ENCODE measurements at places on chromosomes 3 and 15. TPM values are rescaled to one million over a fixed set of nuclear protein-coding genes. Genes with fewer than 3 reads are reported as not detected.

The PSMD2 gene
- total RNA-seq, result 218 TPM

The LINGO1 gene
- 1.4 TPM for total RNA-seq

The MEX3B gene
- total RNA-seq, result 2.8 TPM

- no peak for DNase-seq
These were observed 369.3 kb upstream of the ONECUT1 start for GRCh38 chr15:53159458-53159857.

- no peak for DNase-seq
These were observed 64.2 kb upstream of the PYGO1 start for GRCh38 chr15:55652359-55652758.

DNA sequence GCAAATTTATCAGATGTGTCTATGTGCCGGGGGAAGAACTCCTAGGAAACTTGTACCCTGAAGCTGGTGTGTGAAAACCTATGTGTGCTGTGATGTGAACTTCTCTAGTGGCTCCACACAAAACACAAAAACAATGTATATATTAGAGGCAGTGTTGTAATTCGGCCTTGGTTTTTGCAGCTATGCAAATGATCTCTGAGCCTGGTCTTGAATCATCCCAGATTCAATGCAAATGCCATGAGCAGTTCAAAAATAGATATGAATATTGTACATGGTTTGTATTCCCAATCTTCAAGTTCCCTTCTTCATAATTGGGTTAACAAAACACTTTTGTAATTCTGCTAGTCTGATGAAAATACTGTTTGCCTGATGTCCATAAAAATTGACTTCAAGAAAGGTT is 152.6 kb downstream of the MFSD1 start:
- DNase-seq, result no peak

DNA sequence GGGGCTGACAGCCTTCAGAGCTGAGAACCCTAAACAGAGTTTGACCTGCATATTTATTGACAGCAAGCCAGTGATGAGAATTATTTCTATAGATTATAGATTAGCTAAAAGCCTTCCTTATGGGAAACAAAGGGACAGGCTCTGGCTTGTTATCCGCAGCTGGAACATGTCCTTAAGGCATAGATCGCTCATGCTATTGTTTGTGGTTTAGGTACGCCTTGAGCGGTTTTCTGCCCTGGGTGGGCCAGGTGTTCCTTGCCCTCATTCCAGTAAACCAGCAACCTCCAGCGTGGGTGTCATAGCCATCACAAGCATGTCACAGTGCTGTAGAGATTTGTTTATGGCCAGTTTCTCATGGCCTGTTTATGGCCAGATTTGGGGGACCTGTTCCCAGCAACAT is 10.2 kb upstream of the FAH start:
- no peak for DNase-seq
